MG63 (cell line): ENCODE measurements at places on chromosomes 16 and 17.

GRCh38 chr16:314795-315299, 31.9 kb downstream of the PDIA2 start:
- no peak for DNase-seq

GRCh38 chr16:79007614-79008013, 592.9 kb downstream of the MAF start:
- no peak for DNase-seq

GRCh38 chr17:68238164-68238870, 9.5 kb upstream of the AMZ2 start:
- no peak for DNase-seq

GRCh38 chr16:14172200-14172809, 101.2 kb downstream of the MRTFB start:
- no peak for DNase-seq

GRCh38 chr17:39772415-39772814, 34.7 kb downstream of the GRB7 start:
- no peak for DNase-seq

DNA sequence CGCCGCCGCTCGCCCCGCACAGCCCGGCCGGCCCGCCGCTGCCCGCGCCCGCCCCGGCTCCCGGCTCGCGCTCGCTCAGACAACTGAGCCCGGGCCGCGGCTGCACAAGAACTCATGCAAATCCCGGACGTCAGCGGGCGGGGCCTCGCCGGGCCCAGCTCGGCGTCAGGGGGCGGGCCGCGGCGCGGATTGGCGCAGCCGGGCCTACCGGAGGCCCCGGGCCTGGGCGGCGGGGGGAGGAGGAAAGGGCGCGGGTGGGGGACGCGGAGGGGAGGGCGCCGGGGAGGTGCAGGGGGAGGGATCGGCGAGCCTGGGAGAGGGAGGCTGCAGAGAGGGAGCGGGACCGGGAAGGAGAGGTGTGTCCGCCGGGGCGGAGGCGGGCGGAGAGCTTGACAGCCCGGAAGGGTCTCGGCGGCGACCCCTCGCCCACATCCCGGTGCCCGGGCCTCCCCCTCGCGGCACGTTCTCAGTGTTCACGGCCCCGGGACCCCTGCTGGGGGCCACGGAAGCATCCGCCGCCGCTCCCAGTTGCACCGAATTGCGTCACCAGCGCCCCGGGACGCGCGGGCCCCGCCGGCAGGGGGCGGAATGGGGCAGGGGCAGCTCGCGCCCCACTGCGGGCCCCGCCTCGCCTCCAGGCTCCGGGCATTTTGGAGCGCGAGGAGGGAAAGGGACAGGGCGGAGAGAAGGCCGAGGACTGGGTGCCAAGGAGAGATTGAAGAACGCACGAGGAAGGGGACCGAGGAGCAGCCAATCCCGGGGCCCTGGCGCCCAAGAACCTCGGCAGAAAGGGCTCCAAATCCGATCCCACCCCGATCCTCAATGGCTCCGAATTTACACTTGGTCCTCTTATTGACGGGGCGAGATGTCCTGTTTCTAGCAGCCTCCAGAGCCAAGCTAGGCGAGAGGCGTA, at the start of gene CBX4:
Gene CBX4 (minus strand): TSS at position 85 of the 913 bp plus-strand sequence. CDS start 189 bp downstream, outside the sequence.
- DNase-seq: peak; percentile 98

GRCh38 chr16:88834670-88835069, 22.1 kb downstream of the GALNS start:
- DNase-seq: no peak

DNA sequence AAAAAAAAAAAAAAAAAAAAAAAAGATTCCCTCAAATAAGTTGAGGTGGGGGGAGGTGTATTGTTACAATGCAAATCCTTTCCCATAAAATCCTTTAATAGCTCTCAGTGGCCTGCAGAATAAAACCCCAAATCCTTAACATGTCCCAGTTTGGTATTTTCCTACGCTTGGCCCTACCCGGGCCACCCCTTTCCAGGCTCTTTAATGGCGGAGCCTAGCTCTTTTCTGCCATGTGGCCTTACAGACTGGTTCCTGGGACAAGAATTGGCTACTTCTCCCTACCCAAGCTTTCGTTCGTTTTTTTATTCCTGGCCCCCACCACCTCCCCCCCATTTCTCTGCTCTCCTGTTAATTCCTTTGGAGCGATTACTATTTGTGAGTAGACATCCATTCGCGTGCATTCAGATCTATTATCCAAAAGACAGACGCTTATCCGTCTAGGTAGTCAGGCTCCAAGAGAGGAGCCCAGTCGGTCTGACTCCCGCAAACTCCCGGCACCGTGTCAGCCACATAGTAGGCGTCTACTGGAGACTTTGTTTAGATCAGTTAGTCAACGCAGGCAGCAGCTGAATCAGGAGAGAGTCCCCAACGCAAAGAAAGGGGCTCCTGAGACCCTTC, 813 bp upstream of the THAP11 start:
- no peak for DNase-seq

GRCh38 chr17:75242461-75243042, 18.9 kb downstream of the GGA3 start:
- DNase-seq: no peak

DNA sequence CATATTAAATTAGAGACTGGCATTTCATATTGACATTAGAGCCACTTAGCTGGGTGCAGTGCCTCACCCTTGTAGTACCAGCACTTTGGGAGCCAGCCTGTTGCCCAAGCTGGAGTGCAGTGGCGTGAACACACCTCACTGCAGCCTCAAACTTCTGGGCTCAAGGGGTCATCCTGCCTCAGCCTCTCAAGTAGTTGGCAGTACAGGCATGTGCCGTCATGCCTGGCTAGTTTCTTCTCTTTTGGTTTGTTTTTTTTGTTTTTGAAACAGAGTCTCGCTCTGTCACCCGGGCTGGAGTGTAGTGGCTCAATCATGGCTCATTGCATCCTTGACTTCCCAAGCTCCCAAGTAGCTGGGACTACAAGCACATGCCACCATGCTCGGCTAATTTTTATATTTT, 8.7 kb downstream of the PPM1E start:
- no peak for DNase-seq

- DNase-seq: no peak
These were observed 67.7 kb downstream of the NDEL1 start for GRCh38 chr17:8503368-8503767.

DNA sequence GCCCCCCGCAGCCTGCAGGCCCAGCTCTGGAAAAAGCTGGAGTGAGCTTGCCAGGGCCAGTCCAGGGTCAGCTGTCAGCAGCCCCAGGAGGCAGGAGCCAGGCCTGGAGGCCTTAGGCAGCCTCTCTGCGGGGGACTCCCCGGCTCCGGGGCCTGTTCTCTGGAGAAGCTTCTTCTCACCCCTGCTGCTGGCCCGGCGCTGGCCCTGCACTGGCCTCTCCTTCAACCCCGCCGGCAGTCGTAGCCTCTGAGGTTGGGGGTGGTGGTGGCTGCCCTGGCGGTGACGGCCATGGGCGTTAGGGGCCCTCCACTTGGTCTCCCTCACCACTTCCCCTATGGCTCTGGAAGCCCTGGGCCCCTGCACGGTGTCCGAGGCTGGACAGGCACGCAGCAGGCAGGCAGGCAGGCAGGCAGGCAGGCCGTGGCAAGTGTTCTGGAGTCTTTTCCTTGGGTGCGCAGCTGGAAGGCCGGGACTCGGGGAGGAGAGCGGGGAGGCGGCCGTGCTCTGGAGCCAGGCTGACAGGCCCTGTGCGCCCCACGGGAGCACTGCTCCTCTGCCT, 2.1 kb downstream of the FOXF1 start:
- DNase-seq: peak; percentile 79

DNA sequence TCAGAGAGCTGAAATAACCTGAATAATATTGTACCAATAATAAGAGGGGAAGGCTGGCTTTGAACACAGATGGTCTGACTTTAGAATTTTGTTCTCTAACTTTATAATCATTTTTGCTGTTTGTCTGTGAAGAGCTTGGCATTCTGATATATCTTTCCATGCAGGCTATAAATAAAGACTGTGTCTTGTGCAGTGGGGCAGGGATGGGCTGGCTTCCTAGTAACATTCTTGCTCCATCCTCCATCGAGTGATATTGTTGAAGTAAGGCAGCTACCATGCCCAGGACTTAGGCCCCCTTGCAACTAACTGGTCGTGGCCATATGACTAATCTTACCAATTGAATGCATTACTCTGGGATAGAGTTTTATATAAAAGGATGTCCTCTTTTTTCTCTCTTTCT, 234.7 kb upstream of the IRX3 start:
- DNase-seq: no peak
